Ecto neural progenitor cell (in vitro differentiated cells): ENCODE measurements at places on chromosomes 2 and 18.

DNA sequence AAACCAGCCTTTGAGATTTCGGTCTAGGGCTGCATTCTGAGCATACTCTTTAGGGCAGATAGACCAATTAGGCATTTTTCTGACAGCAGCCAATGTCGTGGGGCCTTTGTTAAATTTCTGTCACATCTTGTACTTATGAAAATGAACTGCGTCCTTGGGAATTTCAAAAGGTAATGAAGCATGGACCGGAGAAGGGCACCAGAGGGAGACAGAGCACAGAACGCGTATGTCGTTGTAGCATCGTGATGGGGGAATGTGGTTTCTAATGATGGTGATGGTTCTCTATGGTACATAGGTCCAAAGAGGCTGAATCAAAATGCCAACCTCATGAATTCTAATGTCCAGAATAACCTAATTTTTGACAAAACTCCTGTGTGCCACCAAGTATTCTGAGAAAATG lies 483.9 kb upstream of the CRIM1 start:
- no peak for DNase-seq

DNA sequence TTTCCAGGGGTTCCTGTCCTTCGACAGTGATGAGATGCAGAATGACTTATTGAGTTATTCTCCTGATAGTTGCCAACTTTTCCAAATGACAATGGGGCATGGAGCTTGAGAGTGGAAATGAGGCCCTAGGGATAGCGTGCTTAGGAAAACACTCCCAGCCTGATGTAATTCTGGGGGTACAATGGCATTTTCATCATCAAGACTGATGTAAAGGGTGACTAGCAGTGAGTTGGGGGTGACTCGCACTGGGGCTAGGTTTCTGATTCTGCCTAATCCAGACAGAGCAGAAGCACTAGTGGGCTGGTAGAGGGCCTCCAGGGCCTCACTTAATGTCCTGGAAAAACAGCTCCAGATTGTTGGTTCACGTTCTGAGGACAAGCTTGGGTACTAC lies 34.0 kb upstream of the IL37 start:
- DNase-seq = no peak

DNA sequence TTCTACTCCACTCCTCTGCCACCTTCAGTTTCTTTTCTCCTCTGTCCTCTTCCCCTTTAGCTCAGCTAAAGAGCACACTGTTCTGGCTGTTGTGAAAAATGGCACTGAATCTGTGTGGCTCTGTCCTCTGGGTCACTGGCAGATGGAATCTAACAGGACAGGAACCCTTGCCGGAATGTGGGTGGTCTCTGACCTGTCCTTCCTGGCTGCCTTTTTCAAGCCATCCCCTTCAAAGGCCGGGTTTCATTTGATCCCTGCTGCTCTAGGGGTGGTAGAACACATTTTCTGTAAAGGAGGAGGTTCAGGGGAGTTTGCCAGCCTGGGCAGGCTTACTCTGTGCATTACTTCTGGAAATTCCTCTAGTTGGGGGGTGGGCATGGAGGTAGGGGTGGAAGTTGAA lies 29.9 kb downstream of the MTCL1 start:
- DNase-seq = no peak

- no peak for DNase-seq
Measured at GRCh38 chr2:73856214-73856613, 27.5 kb downstream of the STAMBP start.

DNA sequence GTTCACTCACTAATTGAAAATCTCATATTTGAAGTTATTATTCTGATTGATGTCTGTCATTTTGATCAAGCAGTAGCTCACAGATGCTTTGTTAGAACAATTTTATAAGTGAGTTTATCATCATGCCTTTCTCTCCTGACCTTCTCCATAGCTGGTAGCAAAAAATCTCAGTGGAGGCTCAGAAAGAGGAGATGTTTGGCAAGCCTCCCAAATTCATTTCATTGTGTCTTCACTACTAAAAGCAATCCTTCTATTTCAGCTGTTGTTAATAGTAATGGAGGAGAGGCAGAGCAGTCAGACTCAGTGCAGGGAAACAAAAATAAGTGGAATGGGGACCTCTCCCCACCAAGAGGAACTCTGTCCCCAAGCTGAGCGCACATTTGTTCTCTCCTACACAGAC lies 2127.8 kb upstream of the CELF4 start:
- DNase-seq = no peak

DNA sequence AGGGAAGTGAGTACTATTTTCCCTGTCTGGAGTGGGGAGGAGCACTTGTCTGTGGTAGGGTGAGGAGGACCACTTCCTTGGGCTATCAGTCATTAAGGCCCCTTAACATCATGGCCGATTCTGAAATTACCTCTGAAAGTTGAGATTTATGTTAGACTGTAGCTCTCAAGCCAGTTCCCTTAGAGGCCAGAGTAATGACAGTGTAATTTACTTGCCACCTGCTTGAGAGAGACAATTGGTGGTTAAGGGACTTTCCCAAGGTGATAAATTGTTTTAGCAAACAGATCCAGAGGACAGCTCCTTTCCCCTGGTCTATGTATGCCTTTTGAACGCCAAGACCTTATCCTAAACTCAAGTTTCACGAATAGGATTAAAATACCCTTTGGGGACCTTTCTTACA lies 56.1 kb downstream of the NEDD4L start:
- DNase-seq = no peak
